Gastrocnemius medialis (tissue), 4 donors: ENCODE measurements at places on chromosomes 6 and 20. TPM values are rescaled to one million over a fixed set of nuclear protein-coding genes. Genes with fewer than 3 reads are reported as not detected.

GRCh38 chr6:127533011-127533410 lies 13.9 kb upstream of the MTCL3 start:
- no peaks in the 10 kb centered on the region for H3K27me3 ChIP-seq
- no peak overlapping the region for H3K27ac ChIP-seq
- no peak for DNase-seq
- no peaks in the 10 kb centered on the region for H3K4me1 ChIP-seq
- H3K36me3 ChIP-seq, result no peaks in the 10 kb centered on the region
- no peak overlapping the region for H3K4me3 ChIP-seq

GRCh38 chr20:59214073-59214472 lies 50.5 kb downstream of the ZNF831 start:
- H3K4me3 ChIP-seq, result no peak overlapping the region
- no peak overlapping the region for H3K27ac ChIP-seq
- DNase-seq, result no peak
- H3K27me3 ChIP-seq, result peaks cover 3% of the 10 kb centered on the region
- H3K4me1 ChIP-seq, result no peaks in the 10 kb centered on the region
- H3K36me3 ChIP-seq, result no peaks in the 10 kb centered on the region

DNA sequence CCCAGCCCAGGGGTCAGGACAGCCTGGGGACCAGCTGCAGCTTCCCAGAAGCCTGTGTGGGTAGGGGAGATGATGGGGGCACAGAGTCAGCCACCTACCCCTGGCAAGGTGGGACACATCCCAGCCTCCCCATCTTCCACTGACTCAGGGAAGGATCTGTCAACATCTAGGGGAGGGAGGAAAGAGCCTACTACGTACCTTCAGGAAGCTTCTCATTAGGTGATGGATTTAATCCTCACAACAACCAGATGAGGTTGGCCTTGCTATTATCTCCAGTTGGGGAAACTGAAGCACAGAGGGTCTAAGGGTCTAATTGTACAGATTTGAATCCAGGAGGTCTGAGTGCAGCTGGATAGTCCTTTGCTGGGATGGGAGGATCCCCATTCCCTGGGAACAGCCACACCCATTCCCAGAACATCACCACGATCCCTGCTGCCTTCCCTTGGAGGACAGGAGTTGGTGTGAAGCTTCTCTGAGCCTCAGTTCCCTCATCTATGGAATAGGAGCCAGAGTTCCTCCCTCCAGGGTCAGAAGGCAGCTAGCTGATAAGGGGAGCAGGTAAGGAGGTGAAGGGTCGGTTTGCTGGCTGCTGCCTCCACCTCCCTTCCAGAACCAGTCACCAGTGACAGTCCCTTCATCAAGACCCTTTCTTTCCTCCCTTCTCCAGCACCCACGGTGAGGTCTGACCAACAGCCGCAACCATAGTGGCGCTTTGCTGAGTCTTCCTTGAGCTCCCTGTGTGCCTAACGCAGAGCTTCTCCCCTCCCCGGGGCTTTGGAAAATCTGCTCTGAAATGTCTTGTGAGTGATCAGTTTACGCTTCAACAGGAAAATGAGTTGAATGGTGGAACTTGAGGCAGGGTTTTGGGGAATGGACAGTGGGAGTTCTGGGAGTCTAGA lies 56.8 kb downstream of the CEBPB start:
- no peaks in the 10 kb centered on the region for H3K36me3 ChIP-seq
- no peak overlapping the region for H3K4me3 ChIP-seq
- no peaks in the 10 kb centered on the region for H3K27me3 ChIP-seq
- H3K27ac ChIP-seq, result no peak overlapping the region
- H3K4me1 ChIP-seq, result no peaks in the 10 kb centered on the region
- DNase-seq, result no peak

DNA sequence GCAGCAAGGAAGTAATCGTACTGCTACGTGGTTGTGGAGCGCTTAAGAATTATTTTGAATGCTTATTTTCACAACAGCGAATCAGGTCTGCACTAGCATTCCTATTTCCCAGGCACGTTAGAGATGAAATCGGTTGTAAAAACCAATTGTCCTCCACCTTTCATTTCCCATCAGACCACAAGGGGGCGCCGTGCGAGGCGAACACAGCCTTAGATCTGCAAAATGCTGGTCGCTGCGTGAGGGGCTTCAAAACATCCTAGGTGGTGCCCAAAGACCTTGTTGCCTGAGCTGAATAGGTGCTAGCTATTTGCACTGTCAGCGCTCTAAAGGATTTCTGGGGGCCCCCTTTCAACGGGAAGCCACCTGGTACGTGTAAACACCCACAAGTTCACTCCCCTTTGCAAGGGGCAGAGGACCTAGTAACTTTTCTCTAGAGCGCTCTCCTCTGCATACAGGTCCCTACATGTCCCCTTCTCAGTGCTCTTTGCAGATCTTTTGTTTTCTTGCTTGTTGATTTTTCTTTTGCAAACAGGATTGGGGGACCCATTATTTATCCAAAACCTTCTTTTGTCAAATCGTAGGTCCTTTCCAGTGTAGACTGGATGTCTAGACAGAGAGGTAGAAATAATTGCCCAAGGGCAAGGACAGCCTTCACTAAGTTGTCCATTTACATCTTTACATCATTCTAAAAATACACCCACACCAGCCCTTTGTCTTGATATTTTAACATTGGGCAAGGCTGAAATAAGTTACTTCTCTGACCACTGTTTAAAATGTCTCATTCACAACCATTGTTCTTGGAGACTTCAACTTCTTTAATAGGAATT lies 59.8 kb downstream of the NEDD9 start:
- H3K36me3 ChIP-seq, result no peaks in the 10 kb centered on the region
- DNase-seq, result no peak
- no peak overlapping the region for H3K4me3 ChIP-seq

JPH2 gene
- total RNA-seq, result 28.4 TPM

PAK5 gene
- not detected for total RNA-seq
